ENCODE measurements at places on chromosomes 16 and 17. TPM values are rescaled to one million over a fixed set of nuclear protein-coding genes. Genes with fewer than 3 reads are reported as not detected.

The KRTAP9-8 gene
- not detected for total RNA-seq

The FAM20A gene
- total RNA-seq, result 5.0 TPM

DNA sequence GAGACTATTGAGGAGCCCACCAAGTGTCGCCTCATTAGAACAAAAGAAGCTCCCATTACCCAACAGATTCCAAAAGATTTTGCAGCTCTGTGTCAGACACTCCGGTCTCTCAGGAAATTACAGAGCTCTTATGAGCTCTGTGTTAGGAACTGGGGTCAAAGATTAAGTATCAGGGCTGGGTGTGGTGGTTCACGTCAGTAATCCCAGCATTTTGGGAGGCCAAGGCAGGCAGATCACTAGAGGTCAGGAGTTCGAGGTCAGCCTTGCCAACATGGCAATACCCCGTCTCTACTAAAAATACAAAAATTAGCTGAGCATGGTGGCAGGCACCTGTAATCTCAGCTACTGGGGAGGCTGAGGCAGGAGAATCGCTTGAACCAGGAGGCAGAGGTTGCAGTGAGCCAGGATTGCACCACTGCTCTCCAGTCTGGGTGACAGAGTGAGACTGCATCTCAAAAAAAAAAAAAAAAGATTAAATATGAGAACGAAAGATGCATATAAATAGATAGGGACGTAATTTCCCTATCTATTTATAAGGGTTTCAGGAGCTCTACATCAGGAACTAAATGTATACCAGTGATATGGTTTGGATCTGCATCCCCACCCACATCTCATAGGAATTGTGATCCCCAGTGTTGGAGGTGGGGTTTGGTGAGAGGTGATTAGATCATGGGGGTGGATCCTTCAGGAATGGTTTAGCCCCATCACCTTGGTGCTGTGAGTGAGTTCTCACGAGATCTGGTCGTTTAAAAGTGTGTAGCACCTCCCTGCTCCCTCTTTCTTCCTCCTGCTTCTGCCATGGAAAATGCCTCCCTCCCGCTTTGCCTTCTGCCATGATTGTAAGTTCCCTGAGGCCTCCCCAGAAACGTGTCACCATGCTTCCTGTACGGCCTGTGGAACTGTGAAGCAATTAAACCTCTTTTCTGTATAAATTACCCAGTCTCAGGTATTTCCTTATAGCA, 111.4 kb downstream of the PRKCA start:
- H3K27me3 ChIP-seq, result no peaks in the 10 kb centered on the region
- no peaks in the 10 kb centered on the region for H3K36me3 ChIP-seq
- no peak for DNase-seq
- H3K27ac ChIP-seq, result peak overlapping the region; percentile 83

DNA sequence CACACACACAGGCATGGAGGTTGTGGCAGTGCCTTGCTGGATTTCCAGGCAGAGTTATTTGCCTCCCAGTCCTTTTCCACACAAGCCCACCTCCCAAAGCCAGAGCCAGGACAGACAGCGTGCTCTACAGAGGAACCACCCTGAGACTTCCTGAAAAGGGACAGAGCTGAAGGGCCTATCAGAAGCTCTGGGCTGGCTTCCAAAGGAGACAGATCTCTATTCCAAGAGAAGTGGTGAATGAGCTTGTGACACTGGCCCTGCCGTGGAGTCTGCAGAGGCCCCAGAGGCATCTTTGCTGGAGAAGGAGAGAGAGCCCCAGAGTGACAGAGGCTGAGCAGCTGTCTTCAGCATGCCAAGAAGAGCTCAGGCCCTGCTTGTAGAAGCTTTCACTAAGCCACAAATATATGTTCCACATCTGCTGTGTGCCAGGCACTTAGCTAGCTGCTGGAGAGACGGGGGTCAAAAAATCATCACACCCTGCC, 8.3 kb upstream of the LPCAT2 start:
- H3K27ac ChIP-seq, result no peak overlapping the region
- no peaks in the 10 kb centered on the region for H3K27me3 ChIP-seq
- H3K4me3 ChIP-seq, result no peak overlapping the region
- no peaks in the 10 kb centered on the region for H3K36me3 ChIP-seq
- H3K4me1 ChIP-seq, result peaks cover 46% of the 10 kb centered on the region
